ENCODE measurements at places on chromosomes 12 and 14.

DNA sequence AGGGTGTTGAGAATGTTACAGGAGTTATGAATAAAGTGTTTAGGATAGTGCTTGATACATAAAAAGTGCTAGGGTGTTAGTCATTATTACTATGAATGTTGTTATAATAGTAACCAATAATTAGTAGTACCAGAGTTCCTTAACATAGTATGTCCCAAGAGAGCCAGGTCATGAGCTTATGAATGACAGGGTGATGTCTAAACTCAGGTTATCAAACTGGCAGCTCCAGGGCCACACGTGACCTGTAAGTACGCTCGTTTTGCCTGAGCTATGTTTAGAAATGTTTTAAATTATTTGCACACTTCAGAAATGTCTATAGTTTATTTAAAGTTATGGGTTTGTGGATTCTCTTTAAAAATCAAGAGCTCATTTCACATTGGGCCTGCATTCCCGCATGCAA is 14.1 kb upstream of the GRIP1 start:
- DNase-seq, result no peak

DNA sequence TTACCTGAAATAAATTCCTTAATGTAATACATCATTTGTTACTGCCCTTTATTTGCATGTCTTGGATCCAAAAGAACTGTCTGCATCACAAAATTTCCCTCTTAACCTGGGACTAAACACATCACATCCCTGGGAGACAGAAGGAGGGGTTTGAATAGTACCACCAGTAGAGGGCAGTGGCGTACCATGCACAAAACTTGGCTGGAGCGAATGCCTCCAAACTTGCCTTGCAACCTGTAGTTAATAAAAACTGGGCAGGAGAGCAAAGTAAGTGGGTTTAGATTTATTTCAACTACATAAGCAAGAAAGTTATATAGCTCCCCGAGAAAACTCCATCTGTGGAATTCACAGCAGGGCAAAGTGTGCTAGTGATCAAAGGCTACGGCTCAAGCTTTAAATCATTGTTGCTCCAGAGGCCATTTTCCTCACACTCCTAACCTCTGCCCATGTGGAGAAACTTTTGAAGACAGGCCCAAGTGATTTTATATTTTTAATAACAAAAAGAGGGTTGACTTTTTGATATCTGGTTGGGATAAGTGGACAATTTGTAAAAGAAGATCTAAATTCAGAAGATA is 1176.7 kb upstream of the SEL1L start:
- peak; percentile 45 for DNase-seq

GRCh38 chr12:117789195-117789912 is 179.4 kb downstream of the KSR2 start:
- DNase-seq, result no peak

GRCh38 chr12:8012651-8013309 is 19.7 kb upstream of the FOXJ2 start:
- DNase-seq, result no peak

DNA sequence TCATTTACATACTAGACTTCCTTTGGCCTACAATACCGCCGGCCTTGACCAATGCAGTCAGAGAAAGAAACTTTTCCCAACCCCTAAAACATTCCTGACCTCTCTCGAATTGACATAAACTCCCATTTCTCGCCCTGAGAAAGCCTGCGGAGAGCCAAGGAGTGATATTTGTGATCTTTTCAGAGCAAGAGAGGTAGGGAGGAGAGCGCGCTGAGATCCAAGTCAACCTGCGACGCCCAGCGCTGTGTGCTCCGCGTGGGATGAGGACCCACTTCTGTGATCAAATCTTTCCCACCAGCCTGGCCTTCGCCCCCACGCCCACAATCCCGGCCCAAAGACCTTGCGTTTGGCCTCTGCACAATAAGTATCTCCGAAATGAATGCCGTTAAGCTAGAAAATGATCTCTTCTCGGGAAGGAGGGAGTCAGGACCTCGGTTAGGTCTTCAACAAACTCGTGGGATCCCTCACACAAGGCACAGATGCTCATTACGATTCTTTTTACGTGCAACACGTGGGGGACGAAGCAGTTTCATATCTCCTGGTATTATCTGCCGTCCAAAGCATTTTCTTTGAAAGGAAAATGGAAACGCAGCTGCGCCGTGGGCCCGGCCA is 6.3 kb upstream of the NPAS3 start:
- no peak for DNase-seq

- DNase-seq, result no peak
These were observed 189.3 kb upstream of the CRY1 start for GRCh38 chr12:107282628-107283027.

DNA sequence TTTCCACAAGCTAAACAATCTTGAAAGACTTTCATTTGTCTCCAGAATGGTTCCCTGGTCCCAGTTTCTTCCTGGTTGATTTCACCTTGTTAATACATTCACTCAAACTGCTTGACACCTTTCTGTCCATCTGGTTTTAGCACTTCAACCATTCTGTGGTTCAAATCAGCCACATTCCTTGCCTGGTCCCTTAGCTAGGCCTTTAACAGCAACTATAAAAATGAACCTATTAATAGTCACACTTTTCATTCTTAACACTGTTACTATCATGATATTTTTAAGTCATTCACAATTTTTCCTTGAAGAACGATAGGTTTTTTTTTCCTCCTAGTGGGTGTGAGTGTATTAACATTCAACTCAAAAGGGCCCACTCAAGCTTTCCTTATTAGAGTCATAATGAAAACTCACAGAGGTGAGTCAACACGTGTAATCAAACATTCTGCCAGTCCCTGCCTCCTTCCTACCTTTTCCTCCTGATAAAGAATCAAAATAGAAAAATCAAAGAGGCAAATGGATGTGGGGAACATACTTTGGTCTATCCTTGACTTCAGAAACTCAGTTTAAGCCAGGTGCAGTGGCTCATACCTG is 34.4 kb upstream of the CCNT1 start:
- DNase-seq, result no peak

- no peak for DNase-seq
These were observed 521.2 kb upstream of the TBX3 start for GRCh38 chr12:115204957-115205754.

- DNase-seq, result no peak
These were observed 3.0 kb downstream of the ZFYVE21 start for GRCh38 chr14:103718572-103718971.

DNA sequence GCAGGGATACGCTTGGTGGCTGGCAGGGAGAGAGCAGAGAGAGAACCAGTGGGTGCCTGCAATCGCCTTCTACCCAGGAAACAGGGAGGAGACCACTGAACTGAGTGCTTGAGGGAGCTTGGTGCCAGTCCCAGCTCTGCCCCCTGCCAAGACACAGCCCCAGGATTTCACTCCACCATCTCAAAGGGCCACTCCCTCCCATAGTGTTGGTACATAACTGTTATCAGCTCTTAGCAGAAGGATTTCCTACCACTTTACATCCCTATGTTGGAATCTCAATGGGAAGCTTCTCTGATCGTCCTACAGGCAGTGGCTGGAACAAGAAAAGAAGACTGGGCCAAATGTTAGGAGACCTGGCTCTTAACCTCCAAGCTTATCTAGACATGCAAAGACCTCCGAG is 157.4 kb upstream of the FOXN3 start:
- no peak for DNase-seq

- no peak for DNase-seq
These were observed 98.1 kb downstream of the NEDD1 start for GRCh38 chr12:97005174-97005573.

GRCh38 chr12:132886529-132887477 is 602 bp downstream of the CHFR start:
- peak; percentile 17 for DNase-seq

- DNase-seq, result no peak
These were observed 42.9 kb downstream of the ITPK1 start for GRCh38 chr14:93072659-93073357.

DNA sequence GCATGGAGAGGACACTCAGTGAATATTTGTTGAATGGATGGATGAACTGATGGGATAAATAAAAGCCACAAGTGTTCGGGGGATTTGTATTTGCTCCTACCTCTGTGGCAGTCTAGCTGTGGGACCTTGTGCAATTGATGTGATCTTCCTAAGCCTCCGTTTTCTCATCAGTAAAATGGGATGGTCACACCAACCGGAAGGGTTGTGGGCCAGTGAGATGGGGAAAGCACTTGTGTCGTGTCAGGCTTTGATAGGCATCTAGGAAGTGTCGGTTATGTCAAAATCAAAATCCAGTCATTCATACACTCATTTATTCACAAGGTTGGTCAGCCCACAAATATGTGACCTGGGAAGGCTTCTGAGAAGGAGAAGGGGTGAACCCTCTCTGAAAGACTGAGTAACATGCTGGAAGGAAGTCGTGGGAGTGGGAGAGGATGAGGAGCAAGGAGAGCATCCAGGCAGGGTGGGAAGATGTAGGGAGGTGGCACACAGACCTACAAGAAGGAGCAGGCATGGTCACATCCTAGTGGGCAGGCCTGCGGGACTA is 7.8 kb upstream of the SERPINA9 start:
- no peak for DNase-seq

GRCh38 chr12:57983146-57983857 is 41.9 kb downstream of the ATP23 start:
- peak; percentile 72 for DNase-seq

GRCh38 chr12:6310771-6311610 is 509 bp downstream of the PLEKHG6 start:
- no peak for DNase-seq

DNA sequence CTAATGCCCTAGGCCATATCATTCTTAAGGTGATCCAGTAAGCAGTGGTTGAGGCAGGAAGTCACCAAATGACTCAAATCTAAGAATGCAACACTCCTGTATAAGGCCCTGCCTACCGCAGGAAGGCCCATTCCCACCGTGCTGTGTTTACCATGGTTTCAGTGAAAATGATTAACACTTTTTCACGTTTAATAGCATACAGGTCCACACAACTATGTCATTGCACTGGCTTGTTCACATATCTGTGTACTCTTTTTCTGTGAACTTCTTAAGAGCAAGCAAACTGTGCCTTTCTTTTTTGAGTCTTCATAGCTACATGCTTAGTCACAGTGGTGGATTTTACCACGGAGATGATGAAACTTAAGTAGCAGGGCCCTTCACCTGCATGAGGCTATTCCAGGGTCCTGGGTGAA is 214.9 kb downstream of the CNTN1 start:
- DNase-seq, result no peak

DNA sequence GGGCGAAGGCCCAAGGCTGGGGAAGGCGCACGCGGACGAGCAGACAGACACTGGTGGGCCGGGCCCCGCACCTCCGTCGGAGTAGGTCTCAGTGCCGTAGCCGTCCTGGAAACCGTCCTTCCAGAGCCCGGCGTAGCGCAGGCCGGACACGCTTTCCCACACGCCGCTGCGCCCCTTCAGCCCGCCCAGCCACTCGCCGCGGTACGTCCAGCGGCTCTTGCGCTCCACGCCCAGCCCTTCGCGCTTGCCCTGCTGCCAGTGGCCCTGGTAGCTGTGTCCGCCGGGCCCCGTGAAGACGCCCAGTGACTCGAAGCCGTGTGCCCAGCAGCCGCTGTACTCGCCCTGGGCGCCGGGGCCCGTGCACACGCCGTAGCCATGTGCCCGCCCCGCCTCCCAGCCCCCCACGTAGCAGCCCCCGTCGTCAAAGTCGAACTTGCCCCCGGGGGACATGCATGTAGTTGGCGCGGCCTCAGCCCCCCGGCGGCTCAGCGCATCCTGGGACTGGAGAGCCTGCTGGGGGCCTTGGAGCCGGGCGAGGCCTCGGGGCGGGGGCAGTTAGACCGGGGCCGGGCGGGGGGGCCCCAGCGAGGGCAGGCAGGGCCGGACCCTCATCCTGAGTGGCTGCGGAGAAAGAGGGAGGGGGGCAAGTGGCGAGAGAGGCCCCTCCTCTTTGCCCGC is 1.4 kb downstream of the JPH4 start:
- no peak for DNase-seq

- DNase-seq, result no peak
These were observed 3.6 kb upstream of the CFAP73 start for GRCh38 chr12:113145720-113146551.

GRCh38 chr12:71626768-71627167 is 36.9 kb downstream of the ZFC3H1 start:
- DNase-seq, result peak; percentile 85

DNA sequence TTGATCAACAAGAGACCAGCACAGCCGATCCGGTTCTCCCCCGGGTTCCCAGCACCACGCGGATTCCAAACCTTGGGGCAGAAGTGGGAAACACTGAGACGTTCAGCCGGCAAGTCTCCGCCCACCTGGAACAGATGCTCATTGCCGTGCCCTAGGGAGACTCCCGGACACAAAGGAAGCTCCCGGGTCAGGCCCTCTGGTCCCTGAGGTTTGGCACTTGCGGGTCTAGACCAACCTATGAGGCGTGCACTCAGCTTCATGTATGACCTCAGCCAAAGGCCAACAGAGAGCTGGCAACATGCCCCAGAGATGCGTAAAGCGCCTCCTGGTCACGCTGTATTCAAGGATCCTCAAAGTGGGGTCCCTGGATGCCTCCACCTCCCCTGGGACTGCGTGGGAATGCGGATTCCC is 2.5 kb downstream of the RIMBP2 start:
- no peak for DNase-seq

GRCh38 chr14:28756884-28757570 is 9.6 kb upstream of the FOXG1 start:
- DNase-seq, result peak; percentile 34

GRCh38 chr14:57884175-57884574 is 18.3 kb upstream of the SLC35F4 start:
- DNase-seq, result no peak

GRCh38 chr14:79274641-79275291 is 936.5 kb downstream of the DIO2 start:
- DNase-seq, result no peak

- no peak for DNase-seq
These were observed 25.9 kb upstream of the KCNA5 start for GRCh38 chr12:5017638-5018348.

GRCh38 chr14:92561906-92562479 is 48.4 kb downstream of the RIN3 start:
- no peak for DNase-seq

GRCh38 chr14:23523229-23524016 is 28.1 kb downstream of the ZFHX2 start:
- no peak for DNase-seq

DNA sequence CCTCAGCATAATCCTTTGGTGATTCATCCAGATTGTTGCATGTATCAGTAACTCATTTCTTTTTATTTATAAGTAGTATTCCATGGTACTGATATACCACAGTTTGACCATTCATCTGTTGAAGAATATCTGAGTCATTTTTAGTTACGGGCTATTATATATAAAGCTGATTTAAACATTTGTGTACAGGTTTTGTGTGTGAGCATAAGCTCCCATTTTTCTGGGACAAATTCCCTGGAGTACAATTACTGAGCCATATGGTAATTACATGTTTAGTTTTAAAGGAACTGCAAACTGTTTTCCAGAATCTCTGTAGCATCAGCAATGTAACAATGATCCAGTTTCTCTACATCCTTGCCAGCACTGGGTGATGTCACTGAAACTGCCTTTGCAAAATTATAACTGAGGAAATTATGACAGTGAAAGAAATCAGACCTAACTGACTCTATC is 236.2 kb upstream of the KRR1 start:
- no peak for DNase-seq

GRCh38 chr12:116524964-116525379 is 34.2 kb upstream of the MAP1LC3B2 start:
- DNase-seq, result no peak

GRCh38 chr12:989051-989450 is 2.0 kb upstream of the ERC1 start:
- no peak for DNase-seq
